ENCODE measurements at places on chromosomes 12 and 14.

GRCh38 chr14:49879646-49880204 lies 13.2 kb upstream of the ARF6 start:
- DNase-seq: no peak

GRCh38 chr14:69982220-69982839 lies 103.1 kb downstream of the SMOC1 start:
- DNase-seq: no peak

DNA sequence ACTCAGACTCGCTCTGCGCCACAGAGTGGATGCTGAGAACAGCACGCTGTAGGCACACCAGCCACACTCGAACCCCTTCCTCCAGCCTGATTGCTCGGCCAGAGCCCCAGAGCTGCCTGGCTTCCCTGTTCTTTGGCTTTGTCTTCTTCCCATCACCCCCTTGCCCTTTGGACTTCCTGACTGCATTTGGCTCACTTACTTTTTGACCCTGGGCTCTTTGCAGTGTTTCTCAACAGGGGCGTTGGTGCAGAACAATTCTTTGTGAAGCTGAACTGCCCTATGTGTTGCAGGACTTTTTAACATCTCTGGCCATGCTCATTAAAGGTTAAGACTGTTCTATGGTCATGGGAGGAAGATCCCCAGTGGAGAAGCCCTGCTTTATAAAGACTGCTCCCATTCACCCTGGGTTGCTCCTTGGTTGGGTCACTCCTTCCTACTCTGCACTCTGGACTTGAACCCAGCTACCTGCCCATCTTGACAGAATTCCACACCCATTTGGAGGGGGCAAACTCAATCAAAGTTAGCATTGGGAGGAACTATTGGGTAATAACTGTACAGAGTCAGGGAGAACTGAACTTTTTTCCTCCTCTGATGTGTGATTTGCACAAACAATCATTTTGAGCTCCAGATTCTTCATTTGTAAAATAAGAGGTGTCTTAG lies 127.7 kb upstream of the PLEKHG7 start:
- DNase-seq: no peak

- no peak for DNase-seq
Observed at GRCh38 chr14:22847661-22848341, 11.4 kb downstream of the MMP14 start.

DNA sequence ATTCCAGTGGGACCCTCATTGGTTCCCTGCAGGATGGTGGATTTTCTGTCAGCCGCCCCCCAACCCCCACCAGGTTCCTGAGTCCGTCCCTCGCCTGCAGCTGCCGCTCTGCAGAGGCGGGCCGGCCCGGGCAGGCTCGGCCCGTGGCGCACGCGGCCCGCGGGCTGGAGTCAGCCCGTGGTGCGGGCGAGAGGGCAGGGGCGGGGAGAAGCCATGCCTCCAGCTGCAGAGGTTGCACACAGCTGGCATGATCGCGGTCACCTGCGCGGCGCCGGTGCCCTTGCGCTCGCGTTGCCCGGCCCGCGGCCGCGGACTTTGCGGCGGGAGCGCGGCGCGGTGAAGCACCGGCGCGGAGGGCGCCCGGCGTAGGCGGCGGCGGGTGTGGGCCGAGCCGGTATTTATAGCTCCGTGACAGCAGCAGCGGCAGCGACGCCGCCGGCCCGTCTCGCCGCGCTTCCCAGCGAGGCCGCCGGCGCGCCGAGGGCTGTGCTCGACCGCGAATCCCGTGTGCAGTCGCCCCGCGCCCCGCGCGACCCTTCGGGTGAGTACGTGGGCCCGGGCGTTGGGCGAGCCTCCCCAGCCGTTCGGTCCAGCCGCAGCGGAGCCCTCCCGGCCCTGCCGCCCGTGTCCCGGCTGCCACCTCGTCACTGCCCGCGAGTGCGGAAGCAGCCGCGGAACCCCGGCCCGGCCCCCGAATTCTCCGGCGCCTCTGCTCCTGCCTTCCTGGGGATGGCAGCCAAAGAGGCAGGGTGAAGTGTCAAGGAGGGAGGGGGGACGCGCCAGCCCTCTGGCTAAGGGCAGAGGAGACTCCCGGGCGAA lies at the start of gene TMEM117:
Gene TMEM117, plus strand, starts transcription at position 426 of the 819 bp plus-strand sequence.
- peak; percentile 47 for DNase-seq

DNA sequence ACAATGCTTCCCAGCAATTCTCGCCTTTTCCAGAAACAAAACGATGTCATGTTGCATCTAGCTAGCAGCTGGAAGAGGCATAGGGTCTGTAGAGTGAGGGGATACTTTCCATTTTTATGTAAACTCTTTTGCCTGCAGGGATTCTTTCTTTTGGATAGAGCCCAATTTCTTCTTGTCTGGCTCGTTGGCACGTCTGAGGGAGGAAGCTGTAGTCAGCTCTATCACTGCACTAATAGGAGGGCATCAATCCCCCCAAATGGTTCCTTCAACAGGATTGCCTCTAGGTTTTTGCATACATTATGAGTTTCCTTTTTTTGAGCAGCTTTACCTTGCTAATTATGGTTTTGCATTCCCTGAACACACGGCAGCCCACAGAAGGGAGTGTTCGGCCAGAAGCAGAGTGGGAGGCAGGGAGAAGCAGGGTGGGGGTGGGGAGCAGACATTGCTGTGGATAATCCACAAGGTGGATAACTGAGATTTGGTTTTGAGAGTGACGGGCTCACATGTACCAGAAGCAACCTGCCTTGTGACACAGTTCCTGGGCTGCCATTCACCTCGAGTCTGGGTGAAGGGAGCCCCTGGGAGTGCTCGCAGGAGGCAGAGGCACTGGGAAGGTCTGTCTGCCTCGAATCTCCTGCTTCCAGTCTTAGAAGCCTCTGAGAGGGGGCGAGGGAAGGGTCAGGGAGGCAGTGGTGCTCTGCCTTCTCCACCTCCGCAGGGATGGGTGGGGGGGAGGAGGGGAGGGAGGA lies 24.5 kb downstream of the LRTM2 start:
- DNase-seq: no peak

- no peak for DNase-seq
Observed at GRCh38 chr12:85237327-85237726, 42.7 kb upstream of the ALX1 start.

DNA sequence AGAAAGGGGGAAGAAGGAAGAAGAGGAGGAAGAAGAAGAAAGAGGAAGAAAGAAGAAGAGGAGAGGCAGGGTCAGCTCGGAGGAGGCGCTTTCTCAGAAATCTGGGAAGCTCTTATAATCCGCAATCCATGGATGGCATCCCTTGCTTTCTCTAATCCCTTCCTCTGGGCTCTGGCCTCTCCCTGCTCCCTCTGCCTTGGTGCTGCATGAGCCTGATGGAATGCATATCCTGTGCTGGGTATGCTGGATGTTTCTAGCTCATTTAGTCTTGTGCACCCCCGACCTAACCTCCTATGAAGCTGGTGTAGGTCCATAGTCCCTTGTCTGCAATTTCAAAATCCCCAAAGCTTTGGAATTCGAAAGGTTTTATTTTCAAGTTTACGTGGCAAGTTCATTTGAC lies 94.2 kb upstream of the MYL2 start:
- DNase-seq: no peak

DNA sequence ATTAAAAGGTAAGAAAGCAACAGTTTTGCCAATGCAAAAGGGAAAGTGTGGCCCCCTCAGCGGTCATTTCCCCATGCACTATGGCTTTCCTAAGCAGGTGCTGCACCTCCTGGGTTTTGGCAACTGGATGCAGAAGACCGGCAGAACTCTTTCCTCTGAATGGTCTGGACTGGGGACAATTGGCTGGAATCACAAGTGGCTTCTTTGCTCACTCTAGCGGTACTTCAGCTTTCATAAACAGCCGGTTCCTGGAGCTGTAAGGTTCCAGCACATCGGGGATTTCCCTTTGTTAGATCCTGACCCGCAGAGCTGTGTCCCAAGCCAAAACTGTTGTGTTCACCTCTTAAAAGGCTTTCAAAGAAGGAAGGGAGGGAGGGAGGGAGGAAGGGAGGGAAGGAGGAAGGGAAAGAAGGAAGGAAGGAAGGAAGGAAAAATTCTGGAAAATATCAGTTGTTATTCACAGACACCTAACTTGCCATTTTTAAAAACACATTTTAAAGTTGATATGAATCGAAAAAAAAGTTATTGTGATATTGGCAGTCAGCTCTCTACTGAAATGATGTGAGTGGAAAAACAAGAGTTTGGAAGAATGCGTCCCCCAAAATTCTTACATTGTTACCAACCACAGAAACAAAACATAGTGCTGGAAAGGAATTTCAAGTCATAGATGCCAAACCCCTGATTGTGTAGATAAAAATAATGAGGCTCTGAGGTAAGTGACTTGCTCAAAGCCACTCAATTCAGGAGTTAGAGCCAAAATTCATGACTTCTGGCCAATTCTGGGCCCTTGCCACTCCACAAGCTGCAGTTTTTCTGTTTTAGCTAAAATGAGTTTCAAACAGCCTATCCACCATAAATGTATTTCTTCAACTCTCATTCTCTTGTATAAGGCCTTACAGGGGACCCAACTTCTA lies 220.6 kb upstream of the HMGA2 start:
- DNase-seq: no peak

DNA sequence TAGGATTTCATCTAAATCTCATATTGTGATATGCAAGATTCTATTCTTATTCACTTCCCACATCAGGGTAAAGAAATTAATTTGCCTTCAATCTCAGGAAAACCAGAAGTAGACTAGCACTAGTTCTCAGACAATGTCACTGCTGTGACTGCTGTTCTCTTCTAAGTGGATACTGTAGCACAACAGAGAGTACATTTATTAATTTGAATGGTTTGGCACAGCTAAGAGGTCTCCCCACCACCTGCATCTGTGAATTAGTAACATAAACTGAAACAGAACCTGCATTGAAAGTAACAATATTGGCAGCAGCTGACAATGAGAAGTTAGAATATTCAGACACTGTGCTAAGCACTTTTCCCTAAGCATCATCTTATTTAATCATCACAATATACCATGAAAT lies 253.1 kb downstream of the PDZRN4 start:
- no peak for DNase-seq

DNA sequence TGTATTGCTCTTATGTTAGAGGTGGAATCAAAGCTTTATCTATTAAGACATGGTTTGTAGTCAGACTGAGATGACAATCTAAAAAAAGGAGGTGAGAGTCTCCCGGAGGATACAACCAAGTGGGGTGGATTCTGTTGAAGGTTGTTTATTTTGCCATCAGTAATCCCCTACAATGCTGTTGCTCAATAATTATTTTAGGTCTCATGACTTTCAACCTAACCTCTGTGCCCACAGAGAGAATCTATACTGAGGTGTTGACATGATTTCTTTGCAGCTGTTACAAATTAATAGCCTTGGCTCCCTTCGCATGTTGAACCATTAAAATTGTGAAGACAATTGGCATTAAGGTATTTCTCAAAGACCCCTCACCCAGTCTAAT lies 28.7 kb upstream of the FOS start:
- no peak for DNase-seq

GRCh38 chr12:26872625-26873024 lies 39.6 kb upstream of the ITPR2 start:
- no peak for DNase-seq

GRCh38 chr14:52834440-52834842 lies 43.0 kb upstream of the GNPNAT1 start:
- DNase-seq: no peak

DNA sequence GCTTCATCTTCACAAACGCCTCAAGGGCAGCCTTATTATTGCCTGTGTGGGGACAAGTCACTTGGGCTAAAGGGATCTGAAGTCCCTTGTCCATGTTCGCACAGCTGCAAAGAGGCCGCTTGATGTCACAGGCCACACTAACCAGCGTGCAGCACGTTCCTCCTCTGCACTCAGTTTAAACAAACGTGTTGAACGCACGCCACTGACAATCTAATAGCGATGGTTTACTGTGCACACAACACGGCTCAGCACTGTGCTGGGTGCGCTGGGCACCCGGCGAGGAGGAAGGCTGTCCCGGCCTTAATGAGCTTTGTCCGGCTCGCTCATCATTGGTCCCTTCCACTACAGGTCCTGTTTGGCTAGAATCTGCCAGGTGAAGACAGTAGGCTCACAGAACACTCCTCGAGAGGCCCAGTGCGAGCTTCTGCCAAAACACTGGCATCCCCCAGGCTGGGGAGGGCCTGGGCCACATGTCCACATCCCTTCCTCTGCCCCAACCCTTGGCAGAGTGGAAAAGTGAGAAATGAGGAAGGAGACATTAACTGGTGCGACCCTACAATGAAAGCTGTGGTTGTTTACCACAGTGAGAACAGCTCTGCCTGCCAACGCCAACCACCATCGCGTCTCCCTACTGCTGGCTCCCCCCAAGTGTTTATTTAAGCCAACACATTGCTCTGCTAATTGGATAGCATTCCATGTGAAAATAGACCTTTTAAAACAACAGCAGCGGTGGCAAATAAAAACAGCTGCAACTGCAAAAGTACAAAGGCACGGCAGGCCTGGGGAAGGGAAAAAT lies 113.2 kb downstream of the RBM19 start:
- DNase-seq: no peak

GRCh38 chr12:51372021-51372420 lies 19.2 kb downstream of the GALNT6 start:
- no peak for DNase-seq
